ENCODE measurements at places on chromosomes 13 and 19.

GRCh38 chr19:35991731-35992450 lies 3.1 kb upstream of the SDHAF1 start:
- DNase-seq = no peak

- no peak for DNase-seq
Observed at GRCh38 chr19:338421-338820, 6.2 kb downstream of the MIER2 start.

- DNase-seq = no peak
Observed at GRCh38 chr19:13744174-13744573, 20.1 kb upstream of the MRI1 start.

DNA sequence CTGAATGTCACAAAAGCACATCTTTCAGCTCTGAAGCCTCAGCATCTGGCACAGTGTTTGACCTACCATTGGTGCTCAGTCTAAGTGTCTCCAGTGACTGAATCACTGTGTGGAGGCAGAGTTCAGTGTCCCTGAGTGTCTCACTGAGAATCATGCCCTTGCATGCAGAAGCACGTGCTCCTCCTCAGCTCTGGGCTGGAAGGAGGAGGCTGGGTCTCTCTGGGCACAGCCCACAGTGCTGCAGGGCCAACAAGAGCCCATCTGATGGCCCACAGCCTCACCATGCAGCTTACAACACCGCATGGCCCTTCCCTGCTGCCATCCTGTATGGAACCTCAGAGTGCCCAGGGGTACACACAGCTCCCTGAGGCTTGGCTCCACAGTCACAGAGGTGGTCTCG lies 86.1 kb downstream of the TEX26 start:
- no peak for DNase-seq

- DNase-seq = no peak
Observed at GRCh38 chr19:31906111-31906871, 439.1 kb upstream of the ZNF507 start.

- DNase-seq = no peak
Observed at GRCh38 chr19:32067685-32068084, 277.7 kb upstream of the ZNF507 start.

DNA sequence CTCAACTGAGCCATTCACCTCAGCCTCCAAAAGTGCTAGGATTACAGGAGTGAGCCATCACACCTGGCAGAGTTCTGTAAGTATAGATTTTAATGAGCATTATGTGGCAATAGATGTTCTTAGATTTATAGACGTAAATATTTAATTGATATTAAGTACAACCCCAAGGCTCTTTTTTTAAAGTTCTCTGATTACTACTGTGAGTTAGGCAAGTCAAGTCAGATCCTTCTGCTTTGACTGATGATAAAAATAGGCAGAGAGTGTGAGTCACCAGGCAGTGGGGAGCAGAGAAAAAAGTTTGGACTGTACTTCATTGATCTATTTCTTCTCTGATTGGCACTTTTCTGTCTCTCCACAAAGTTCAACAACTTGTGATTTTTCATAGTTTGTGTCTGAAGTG lies 1379.9 kb downstream of the UQCRFS1 start:
- no peak for DNase-seq

GRCh38 chr13:82501834-82502233 lies 1380.4 kb downstream of the SLITRK1 start:
- no peak for DNase-seq
